Upper lobe of left lung (tissue), 6 donors: ENCODE measurements at places on chromosomes 1 and 21. TPM values are rescaled to one million over a fixed set of nuclear protein-coding genes. Genes with fewer than 3 reads are reported as not detected.

Gene PROK1
- 0.33 TPM for total RNA-seq

- peaks cover 13% of the 10 kb centered on the region for H3K4me1 ChIP-seq
- no peak overlapping the region for H3K4me3 ChIP-seq
- H3K27me3 ChIP-seq, result no peaks in the 10 kb centered on the region
- peak; percentile 68 for DNase-seq
- H3K27ac ChIP-seq, result no peak overlapping the region
These were observed 17.6 kb downstream of the GALNT2 start for GRCh38 chr1:230084408-230085177.

DNA sequence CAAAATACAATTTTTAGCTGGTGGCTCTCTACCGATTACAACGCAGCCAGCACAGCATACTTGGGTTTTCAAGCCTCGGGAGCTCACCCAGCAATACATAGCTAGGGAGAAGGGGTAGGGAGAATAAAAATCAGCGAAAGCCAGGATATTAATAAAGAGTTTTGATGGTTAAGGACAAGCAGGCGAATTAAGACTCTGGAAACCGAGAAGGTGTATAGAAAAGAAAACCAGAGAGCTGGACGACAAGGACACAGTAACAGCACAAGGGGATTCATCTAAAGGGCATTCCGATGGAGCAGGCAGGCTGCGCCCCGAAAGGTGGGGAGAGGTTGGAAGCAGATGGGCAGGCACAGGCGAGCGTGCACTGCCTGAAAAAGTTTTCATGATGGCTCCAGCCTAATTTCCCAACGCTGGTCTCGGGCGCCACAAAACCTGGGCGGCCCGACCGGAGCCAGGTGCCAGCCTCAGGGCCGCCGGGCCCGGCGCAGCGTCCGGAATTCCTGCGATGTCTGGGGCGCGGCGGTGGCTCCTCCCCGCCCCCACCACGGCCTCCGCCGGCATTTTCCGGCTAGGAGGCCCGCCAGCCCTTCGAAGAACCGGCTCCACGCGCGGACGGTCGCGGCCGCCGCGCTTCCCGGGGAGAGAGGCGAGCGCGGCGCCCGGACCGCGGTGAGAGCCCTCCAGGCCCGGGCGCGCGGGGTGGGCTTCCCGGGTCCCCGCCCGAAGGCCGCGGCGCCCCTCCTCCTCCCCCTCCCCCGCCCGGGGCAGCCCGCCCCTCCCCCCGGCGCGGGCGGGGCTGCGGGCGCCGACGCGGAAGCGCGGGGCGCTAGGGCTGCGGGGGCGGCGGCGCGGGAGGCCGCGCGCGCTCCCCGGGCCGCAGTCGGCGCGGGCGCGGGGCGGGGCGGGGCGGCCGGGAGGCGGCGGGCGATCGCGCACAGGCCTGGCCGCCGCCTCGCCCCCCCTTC lies 774 bp upstream of the DYRK1A start:
- H3K36me3 ChIP-seq, result no peaks in the 10 kb centered on the region
- H3K4me1 ChIP-seq, result peaks cover 22% of the 10 kb centered on the region
- peak overlapping the region; percentile 76 for H3K4me3 ChIP-seq
- H3K27ac ChIP-seq, result peak overlapping the region; percentile 100
- peak; percentile 95 for DNase-seq

- H3K27ac ChIP-seq, result no peak overlapping the region
- no peak for DNase-seq
- no peaks in the 10 kb centered on the region for H3K4me1 ChIP-seq
- no peaks in the 10 kb centered on the region for H3K27me3 ChIP-seq
These were observed 70.6 kb downstream of the SYT6 start for GRCh38 chr1:114082867-114083585.

Gene SYCP1
- not detected for total RNA-seq

DNA sequence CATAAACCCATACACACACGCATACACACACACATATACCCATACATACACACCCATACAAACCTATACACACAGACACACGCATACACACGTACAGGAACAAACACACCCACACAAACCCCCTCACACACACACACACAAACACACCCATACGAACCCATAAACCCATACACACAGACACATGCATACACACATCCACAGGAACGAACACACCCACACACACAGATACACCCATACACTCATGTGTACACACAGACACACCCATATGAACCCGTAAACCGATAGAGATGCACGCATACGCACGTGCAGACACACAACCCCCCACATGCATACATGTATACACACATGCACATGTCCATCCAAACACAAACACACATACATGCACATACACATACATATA lies 9.5 kb downstream of the WNT9A start:
- no peaks in the 10 kb centered on the region for H3K27me3 ChIP-seq
- no peak for DNase-seq
- no peaks in the 10 kb centered on the region for H3K36me3 ChIP-seq
- H3K4me3 ChIP-seq, result no peak overlapping the region
- H3K4me1 ChIP-seq, result no peaks in the 10 kb centered on the region

DNA sequence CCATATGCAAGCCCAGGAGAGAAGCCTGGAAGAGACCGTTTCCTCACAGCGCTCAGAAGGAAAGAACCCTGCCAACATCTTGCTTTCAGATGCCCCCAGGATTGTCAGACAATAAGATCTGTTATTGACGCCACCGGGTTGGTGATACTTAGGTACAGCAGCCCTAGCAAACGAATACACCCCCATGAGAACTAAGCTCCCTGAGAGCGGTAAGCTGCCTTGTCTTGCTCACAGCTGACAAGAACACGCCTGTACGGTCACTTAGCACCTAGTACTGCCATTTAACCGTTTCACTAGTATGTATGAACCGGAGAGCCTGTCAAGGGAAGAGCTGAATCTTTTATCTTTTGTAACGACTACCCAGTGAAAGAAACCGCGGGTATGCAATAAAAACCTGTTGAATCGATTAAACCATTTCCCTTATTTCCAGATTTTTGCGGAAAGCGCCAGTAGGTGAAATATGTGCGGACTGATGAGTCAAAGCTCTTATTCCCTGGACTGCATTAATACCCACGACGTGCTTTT lies 619 bp upstream of the ZBTB8B start:
- H3K27ac ChIP-seq, result no peak overlapping the region
- H3K4me3 ChIP-seq, result peak overlapping the region; percentile 58
- DNase-seq, result no peak
- H3K36me3 ChIP-seq, result no peaks in the 10 kb centered on the region
